ENCODE measurements at places on chromosomes 13 and 19.

- no peak for DNase-seq
Measured at GRCh38 chr19:56141417-56141993, 418 bp downstream of the ZNF444 start.

- no peak for DNase-seq
Measured at GRCh38 chr19:38384209-38385027, 3.4 kb downstream of the GGN start.

DNA sequence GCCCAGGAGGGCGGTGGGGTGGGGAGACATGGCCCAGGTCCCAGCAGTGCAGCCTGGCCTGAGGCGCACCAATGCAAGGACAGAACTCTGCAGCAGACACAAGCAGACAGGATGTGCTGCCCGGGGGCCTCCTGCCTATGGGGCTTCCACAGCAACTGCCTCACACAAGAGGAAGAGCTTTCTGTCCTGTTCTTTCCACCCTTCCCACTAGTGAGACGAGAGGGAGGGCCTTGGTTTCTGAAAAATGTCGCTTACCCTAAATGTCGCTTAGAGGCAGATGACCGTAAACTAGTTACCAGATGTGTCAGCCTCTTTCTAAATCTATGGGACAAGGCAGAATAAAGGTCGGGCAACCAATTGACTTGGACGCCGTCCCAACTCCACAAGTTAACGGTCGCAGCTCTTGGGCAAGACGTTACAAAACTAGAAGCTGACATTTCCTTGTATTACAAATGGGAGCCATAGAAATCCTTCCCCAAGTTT is at the start of gene LAIR1:
LAIR1 (minus strand) TSS at position 157 of the 483 bp plus-strand sequence; CDS start at position 30, 127 bp downstream.
- no peak for DNase-seq

DNA sequence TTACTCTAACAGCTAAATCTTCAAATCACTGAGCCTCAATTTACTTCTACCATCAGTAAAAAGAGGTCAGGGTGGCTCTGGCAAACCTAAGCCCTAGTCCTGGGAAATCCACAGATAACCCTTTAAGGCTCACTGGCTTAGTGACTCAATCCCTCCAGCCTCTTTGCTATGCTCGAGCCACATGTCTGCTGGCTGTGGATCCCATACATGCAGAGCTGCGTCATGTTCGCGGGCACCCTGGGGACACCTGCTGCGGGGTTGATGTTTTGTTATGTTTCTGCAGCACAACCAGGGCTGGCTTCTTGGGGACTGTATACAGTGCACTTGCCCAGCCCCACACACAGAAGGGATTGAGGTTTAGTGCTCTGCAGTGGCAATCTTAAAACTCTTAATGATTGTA is 41.6 kb upstream of the C13orf42 start:
- DNase-seq = no peak

DNA sequence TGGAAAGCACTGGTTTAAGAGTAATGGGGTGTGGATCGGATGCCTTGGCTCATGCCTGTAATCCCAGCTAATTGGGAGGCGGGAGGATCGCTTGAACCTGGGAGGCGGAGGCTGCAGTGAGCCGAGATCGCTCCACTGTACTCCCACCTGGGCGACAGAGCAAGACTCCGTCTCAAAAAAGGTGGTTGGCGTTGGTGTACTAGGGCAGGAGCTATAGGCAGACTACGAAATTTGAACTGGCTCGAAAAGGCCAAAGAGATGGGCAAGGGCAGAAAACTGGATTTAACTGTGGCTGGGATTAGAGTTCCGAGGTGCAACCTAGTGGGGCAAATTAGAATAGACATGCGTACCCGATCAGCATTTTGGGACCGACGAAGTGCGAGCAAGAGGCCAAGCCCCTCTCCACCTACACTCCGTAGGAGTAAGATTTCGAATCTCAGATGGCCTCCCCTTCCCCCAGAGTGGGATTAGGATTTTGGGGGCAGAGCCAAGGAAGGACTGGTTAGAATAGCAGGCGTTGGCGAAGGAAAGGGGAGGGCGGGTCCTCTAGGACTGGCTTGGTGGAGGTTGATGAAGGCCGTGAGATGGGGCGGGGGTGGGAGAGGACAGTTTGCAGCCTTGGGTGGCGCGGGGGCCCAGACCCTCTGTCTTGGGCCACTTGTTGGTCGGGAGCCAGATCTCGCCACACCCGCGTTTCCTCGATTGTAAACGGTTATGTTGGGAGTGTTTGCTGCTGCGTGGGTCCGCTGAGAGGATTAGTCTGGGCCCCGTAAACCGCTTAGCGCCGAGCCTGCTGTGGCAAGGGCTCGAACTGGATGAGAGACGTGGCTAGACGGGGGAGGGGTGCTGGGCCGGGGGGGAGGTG is 2.0 kb upstream of the INAFM1 start:
- no peak for DNase-seq

GRCh38 chr19:17420475-17420924 is 653 bp downstream of the MVB12A start:
- no peak for DNase-seq

- no peak for DNase-seq
Measured at GRCh38 chr13:70723732-70724131, 615.5 kb upstream of the KLHL1 start.
